ENCODE measurements at places on chromosomes 1 and 21.

GRCh38 chr1:23562137-23562876 lies 3.0 kb upstream of the ID3 start:
- peak; percentile 68 for ATAC-seq

- no peak for ATAC-seq
Measured at GRCh38 chr1:1011396-1011949, 1.8 kb upstream of the ISG15 start.

- no peak for ATAC-seq
Measured at GRCh38 chr1:212287261-212287895, 2.2 kb downstream of the PPP2R5A start.

DNA sequence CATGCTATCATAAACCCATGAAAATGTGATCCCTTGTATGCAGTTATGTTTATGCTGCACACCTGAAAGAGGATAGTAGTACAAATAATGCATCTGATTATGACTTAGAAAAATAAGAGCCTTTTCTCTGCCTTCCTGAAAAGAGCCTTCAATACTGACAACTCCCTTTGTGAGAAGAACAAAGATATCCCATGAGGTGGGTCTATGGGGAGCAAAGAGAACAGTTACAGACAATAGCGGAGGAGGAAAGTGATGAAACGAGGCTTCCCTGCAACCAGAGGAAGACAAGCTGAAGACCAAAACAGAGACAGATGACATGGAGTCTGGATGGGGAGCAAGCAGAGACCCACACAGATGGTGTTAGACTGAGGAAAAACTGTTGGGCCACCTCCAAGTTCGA lies 598.3 kb upstream of the PLXNA2 start:
- no peak for ATAC-seq

GRCh38 chr1:174795806-174796205 lies 203.9 kb upstream of the CACYBP start:
- ATAC-seq = no peak

GRCh38 chr1:58748666-58749065 lies 35.2 kb downstream of the JUN start:
- ATAC-seq = no peak
